ELR (cell line): ENCODE measurements at places on chromosomes 4 and X.

DNA sequence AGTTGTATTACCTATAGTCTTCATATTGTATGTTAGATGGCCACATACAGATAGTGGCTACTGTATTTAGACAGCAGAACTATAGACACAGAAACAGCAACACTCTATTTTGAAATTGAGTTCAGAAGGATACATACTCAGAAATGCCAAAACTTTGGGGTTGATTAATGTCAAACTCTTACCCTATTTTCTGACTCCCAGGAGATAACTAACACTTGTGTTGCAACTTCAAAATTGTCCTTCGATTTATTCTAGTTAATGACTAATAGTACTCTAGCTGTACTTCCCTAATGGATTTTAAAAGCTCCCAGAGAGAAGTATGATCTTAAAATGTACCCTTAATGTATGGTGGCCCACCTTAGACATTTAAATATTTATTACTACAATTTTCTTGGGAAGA, 229.9 kb upstream of the UGT8 start:
- DNase-seq: no peak

DNA sequence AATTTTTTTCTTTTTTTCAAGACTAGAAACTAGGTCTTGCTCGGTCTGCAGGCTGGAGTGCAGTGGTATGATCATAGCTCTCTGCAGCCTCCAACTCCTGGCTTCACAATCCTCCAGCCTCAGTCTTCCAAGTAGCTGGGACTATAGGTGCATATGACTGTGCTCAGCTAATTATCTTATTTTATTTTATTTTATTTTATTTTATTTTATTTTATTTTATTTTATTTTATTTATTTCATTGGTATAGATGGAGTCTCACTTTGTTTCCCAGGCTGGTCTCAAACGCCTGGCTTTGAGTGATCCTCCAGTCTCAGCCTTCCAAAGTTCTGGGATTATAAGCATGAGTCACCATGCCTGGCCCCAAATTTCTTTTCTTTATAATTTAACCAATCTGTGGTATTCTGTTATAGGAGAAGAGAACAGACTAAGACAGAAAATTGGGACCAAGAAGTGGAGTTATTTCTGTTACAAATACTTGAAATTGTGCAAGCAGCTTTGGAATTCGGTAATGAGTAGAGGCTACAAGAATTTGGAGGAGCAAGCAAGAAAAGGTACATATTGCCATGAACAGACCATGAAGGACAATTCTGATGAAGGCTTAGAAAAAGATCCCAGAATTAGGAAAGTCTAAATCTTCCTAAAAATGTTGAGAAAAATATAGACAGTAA, 4.0 kb upstream of the PRDM5 start:
- DNase-seq: no peak

GRCh38 chr4:159390648-159391047, 287.8 kb downstream of the RAPGEF2 start:
- peak; percentile 99 for DNase-seq

DNA sequence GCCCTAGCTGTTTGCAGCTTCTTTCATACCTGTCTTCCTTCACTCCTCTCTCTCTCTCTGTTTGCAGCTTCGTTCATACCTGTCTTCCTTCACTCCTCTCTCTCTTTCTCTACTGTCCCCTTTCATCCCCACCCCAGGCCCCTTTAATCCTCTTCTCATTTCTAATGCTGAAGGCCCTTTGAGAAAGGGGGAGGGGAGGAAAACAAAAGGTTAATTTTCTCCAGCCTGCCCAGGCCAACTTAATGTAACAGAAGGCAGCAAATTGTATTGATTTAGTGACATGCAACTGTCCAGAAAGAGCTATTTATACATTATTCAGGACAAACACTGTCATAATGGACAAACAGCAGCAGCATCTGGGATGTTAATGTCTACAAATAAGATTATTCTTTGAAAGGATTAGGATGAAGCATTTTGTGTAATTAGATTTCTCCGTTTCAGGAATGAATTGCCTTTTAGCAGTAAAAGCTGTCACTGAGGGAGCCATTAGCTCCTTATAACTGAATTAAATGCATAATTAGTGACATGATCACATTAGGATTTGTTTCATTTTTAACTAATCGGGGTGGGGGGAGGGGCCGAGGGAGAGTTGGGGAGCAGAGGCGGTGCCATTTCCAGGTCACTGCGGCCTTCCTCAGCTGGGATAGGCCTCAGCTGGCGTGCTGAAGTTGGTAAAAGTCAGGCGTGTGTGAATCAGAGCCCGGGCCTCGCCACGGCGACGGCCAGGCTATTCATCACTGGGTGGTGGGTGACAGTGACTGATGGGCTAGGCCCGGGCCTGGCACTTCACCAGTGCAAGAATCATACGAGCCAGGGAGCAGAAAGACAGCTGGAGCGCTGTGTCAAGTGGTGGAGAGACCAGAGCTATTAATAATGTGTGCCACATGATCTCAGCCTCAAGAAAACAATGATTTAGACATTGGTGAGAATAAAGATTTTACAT, 174.5 kb downstream of the NKX6-1 start:
- DNase-seq: no peak

GRCh38 chrX:153933748-153934147, 1.1 kb downstream of the NAA10 start:
- peak; percentile 63 for DNase-seq

DNA sequence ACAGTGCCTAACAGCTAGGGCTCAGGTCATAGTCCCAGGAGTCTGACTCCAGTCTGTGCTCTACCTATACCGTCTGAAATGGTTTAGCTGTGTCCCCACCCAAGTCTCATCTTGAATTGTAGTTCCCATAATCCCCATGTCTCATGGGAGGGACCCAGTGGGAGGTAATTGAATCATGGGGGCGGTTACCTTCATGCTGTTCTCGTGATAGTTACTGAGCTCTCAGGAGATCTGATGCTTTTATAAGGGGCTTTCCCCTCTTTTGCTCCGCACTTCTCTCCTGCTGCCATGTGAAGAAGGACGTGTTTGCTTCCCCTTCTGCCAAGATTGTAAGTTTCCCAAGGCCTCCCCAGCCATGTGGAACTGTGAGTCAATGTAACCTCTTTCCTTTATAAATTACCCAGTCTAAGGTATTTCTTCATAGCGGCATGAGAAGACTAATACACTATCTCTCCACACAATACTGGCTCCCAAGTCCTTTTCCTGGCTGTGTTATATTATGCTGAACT, 110.8 kb downstream of the AFAP1 start:
- peak; percentile 66 for DNase-seq

DNA sequence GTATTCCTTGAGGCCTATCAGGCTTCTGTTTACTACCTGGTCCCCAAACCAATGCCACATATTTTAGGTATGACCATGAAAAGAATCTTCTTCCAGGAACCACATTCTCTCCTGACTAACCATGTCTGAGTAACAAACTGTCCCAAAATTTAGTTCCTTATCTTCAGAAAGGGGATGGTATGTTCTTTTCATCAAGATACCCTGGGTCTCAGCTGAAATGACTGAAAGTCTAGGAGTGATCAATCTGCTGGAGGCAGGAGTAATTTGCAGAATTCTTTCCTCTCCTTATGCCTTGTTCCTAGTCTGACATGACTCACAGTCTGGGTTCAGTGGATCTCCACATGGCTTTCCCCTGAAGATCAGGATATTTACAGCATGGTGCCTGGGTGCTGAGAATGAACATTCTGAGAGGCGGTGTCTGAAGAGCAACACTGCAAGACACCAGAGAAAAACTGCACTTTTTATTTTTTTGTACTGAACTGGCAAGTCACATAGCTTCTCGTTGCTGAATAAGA, 665.5 kb downstream of the TLL1 start:
- peak; percentile 17 for DNase-seq

GRCh38 chr4:112266823-112267222, 18.9 kb downstream of the TIFA start:
- DNase-seq: peak; percentile 60

DNA sequence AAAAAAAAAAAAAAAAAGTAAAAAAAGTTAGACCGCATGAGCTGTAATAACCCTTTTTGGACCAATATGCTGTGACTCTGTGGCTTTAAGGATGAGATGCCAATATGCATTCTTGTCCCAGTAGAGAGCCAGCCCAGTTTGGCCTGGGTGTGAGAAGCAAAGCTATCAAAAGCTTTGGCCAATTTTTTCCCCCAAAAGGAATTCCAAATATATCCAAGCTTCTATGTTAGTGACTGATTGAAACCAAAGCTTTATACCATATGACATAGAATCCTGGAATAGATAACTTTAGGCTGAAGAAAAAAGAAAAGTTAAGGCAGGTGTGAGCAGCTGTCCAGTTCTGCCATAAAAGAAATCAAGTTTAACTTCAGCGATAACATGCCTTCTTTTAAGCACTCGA, 30.5 kb upstream of the RBPJ start:
- DNase-seq: no peak

GRCh38 chr4:173463816-173464215, 64.9 kb upstream of the SCRG1 start:
- DNase-seq: no peak

- no peak for DNase-seq
These were observed 12.4 kb upstream of the VEGFC start for GRCh38 chr4:176805155-176805554.

DNA sequence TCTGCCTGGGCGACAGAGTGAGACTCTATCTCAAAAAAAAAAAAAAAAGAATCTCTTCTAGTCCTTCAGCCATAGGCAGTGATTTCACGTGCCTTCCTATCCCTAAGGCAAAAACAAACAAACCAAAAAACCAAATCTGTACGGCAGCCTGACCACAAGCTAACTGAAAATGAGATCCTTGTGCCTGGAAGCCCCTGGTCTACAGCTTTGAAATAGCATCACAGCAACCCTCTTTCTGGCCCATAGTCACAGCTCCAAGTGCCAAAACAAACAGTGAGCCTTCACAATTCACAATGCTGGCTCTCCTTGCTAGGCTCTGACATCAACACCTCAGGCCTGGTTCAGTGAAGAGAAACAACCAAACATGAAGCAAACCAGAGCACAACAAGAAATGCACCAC, 46.1 kb downstream of the TMEM150C start:
- peak; percentile 24 for DNase-seq

DNA sequence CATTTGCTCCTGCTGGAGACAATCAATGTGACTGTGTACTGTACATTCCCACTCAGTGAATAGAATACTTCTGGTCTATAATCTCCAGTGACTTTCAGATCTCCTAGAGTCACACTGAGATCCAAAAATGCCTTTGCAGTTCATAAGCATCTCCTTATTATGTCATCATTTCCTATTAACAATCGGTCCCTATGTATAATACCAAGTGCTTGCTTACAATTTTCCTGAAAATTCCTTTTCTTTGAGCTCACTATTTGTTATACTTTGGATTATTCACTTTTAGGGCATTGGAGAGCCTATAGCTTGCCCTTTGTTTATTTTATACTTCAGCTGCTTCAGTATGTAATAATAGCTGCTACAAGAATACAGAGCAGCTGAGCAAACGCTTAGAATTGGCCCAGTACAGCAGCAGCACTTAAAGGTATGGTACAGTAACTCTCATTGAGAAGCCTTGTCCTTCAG, 313.0 kb downstream of the DCTD start:
- peak; percentile 81 for DNase-seq

DNA sequence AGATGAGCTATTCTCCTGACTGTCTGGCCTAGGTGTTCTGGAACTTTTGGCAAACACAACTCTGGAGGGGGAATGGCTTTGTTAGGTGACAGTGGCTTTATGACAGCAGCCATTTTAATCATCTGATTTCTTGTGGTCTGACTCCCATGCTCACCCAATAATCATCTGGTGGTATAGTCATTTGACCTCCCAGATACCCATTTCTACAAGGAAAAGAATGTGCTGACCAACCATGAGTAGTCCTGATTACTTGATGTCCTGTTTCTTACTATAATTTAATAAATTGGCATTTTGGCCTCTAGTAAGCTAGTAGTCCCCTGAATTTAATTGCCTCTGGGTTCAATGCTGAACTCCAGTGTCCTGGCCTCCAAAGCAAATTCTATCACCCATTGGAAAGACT, 109.9 kb upstream of the DUSP21 start:
- peak; percentile 71 for DNase-seq

- no peak for DNase-seq
These were observed 29.8 kb downstream of the UGT2B7 start for GRCh38 chr4:69126024-69126423.

GRCh38 chr4:68272860-68273259, 27.4 kb upstream of the TMPRSS11B start:
- DNase-seq: no peak

GRCh38 chrX:7062903-7063302, 84.6 kb upstream of the STS start:
- DNase-seq: no peak

DNA sequence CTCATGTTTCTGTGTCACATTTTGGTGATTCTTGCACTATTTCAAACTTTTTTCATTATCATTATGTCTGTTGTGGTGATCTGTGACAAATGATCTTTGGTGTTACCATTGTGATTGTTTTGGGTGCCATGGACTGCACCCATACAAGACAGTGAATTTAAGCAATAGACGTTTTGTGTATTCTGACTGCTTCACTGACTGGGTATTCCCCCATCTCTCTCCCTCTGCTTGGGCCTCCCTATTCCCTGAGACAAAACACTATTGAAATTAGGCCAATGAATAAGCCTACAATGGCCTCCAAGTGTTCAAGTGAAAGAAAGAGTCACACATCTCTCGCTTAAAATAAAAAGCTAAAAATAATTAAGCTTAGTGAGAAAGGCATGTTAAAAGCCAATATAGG, 60.2 kb downstream of the BANK1 start:
- no peak for DNase-seq

GRCh38 chr4:11598591-11598990, 169.9 kb upstream of the HS3ST1 start:
- DNase-seq: no peak

- DNase-seq: no peak
These were observed 172.8 kb downstream of the SCFD2 start for GRCh38 chr4:53193111-53193510.

DNA sequence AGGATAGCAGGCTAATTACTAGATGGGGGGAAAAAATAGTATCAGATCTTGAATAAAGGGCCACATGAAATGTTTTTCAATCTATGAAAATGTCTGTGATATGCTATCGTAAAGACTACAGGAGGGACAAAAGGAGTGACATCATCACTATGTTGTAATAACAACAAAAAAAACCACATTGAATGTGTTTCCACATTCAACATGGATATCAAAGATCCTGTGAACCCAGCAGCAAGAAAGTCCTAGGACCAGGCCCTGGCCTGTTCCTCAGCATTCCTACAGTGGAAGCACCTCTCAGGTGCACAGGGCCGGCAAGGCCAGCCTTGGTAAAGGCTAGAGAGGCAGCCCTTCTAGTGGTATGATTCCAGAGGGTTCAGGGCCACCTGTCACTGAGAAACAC, 118.3 kb downstream of the RELL1 start:
- no peak for DNase-seq

- DNase-seq: peak; percentile 59
These were observed 59.2 kb downstream of the SLC7A11 start for GRCh38 chr4:138182838-138183426.

- DNase-seq: no peak
These were observed 106.9 kb upstream of the MID1IP1 start for GRCh38 chrX:38694394-38694793.
